ENCODE measurements at places on chromosomes 13 and 19.

DNA sequence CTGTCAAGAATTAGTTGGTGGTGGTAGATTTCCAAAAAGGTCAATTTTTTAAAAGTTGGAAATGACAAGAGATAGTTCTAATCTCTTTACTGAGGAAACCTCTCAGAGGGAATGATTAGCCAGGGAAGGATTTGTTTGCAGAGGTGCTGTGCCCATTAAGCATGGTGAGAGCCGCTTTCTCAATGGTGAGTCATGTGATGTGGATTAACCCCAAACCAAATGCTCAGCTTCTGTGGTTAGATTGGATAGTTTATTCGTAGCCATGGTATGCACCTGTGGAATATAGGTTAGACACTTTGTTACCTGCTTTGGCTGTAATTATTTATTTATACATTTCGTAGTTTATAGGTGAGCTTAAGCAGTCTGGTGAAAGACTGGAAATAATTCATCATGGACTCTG, 7.1 kb downstream of the HNRNPM start:
- no peak for DNase-seq

- DNase-seq, result no peak
Measured at GRCh38 chr19:27971071-27971470, 1241.9 kb downstream of the UQCRFS1 start.

- no peak for DNase-seq
Measured at GRCh38 chr13:99313501-99313900, 6.3 kb upstream of the GPR183 start.

DNA sequence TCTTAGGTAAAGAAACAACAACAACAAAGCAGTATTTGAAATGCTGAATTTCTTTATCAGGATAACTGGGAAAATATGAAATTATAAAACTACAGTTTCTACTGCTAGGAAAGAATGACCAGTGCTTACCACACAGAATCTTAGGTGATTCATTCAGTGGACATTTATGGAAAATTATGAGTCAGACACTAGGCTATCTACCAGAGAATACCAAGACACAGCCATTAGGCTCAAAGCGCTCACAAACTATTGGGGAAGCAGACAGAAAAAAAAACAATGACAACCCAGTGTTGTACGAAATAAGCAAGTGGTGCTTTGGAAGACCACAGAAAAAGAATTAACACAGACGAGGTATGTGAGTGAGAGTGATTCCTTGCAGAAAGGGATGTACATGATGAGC, 1019.5 kb downstream of the PCDH9 start:
- no peak for DNase-seq

DNA sequence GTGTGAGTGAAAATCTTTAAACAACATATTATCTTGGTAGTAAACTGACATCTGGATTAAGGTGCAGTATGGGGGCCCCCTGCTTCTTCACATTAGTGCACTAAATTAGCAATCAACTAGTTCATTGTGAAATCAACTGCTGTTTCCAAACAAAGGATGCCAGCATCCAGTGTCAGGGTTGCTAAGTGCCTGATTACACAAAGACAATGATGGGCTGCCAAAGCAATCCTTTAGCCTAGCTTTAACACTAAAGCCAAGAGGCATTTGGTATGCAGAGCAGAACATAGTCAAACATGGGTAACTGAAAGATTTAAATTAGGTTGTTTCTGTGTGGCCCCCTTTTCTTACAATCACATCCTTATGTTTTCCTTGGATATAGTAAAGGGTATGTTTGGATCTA, 543.1 kb upstream of the SLITRK5 start:
- DNase-seq, result no peak

GRCh38 chr19:2474232-2475017, 1.5 kb upstream of the GADD45B start:
- DNase-seq, result peak; percentile 96

- no peak for DNase-seq
Measured at GRCh38 chr13:37665420-37665819, 66.9 kb upstream of the POSTN start.

- DNase-seq, result no peak
Measured at GRCh38 chr13:60754211-60755090, 357.4 kb downstream of the TDRD3 start.
